ENCODE measurements at places on chromosomes 6 and 20.

GRCh38 chr6:137307163-137307854 is 88.1 kb upstream of the IFNGR1 start:
- no peak for DNase-seq

- DNase-seq: no peak
Observed at GRCh38 chr6:133201231-133201630, 39.9 kb upstream of the EYA4 start.

DNA sequence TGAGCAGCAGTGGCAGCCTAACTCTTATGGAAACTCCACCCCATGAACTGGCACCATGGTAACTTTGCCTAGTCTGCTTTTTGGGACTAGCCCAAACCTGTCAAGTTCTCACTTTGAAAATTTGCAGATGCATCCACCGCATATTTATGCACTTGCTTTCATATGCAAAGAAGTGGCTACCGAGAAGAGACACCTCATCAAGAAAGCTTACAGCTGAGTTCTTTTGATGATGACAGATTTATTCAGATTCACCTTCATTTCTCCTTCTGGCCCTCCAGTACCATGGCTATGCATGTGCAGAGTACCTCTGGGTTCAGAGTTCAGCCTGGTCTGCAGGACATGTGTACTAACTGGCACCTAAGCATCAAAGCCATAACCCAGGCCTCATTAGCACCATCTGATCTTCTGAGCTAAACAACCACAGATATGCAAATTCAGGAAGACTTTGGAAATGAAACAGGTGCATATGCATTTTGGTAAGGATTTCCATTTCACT is 154.3 kb upstream of the TENT5A start:
- DNase-seq: no peak

- DNase-seq: peak; percentile 72
Observed at GRCh38 chr6:37131104-37131959, 38.6 kb upstream of the PIM1 start.

Measured in right forelimb (tissue), 1 donor.